ENCODE measurements at places on chromosomes 16 and 17.

- DNase-seq, result no peak
Measured at GRCh38 chr17:44389723-44390202, 314 bp upstream of the ITGA2B start.

- no peak for DNase-seq
Measured at GRCh38 chr16:50862818-50863643, 121.1 kb downstream of the CYLD start.

DNA sequence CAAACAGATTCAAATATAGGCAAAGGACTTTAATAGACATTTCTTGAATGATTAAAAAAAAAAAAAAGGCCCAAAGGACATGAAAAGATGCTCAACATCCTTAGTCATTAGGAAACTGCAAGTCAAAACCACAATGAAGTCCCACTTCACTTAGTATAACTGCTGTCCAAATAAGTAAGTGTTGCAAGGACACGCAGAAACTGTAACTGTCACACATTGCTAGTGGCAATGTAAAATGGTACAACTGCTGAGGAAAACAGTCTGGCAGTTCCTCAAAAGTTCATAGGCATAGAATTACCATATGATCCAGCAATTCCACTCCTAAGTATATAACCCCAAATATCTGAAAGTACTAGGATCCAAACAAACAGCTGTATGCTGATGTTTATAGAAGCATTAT is 112.7 kb downstream of the BRIP1 start:
- no peak for DNase-seq

DNA sequence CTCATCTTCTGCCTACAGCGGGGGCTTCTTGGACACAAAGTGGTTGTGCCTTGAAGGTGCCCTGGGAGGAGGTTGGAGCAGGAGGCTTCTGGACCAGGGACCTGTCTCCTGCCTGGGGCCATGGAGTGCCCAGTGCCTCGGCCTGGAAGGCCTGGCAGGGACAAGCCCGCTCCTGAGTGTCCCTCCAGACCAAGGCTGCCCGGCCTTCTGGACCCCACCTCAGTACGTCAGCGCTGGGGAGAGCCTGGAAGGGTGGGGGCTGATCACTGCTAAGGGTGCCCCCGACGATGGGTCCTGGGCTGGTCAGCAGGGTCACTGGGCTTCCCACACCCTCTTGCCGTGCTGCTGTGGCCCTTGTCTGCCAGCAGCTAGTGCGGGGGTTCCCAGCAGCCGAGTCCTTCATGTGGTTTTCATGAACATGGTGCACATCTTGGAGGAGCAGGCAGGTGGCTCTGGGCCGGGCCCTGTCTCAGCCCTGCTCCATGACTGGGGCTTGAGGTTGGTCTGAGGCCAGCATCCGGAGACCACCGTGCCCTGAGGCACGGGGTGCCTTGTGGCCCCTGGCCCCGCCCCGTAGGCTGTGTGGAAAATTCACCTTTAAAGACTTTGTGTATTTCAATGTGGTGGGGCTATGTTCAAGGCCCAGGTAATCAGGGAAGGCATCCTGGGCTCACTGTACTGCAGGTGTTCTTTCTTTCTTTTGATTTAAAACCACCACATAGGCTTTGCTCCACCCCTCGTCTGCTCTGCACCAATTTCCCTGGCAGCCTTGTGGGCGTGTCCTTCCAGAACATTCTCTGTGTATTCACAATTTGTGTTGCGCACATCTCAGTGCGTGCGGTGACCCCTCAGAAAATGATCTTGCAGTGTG is 22.4 kb downstream of the MGRN1 start:
- DNase-seq, result no peak

- DNase-seq, result no peak
Measured at GRCh38 chr16:72785886-72786285, 262.0 kb downstream of the ZFHX3 start.

GRCh38 chr17:28888832-28889231 is 8.7 kb downstream of the FLOT2 start:
- no peak for DNase-seq

DNA sequence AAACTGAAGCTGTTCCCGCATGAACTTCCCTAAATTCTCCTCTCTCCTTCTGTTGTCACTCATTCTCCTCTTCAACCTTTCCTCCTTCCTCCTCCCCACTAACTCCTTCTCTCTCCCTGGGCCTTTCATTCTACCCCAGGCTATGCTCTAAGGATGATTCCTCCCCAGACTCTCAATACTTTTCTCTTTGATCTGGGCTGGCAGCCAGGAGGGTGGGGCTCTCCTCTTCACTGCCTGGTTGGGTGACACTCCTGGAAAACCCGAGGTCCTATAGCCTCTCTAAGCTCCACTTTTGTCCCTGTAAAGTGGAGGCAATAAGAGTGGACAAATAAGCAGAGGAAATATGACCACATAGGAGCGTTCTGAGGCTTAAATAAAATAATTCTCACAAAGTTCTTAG is 46.2 kb downstream of the HSD17B2 start:
- no peak for DNase-seq

GRCh38 chr16:25481636-25482035 is 210.1 kb upstream of the HS3ST4 start:
- no peak for DNase-seq

DNA sequence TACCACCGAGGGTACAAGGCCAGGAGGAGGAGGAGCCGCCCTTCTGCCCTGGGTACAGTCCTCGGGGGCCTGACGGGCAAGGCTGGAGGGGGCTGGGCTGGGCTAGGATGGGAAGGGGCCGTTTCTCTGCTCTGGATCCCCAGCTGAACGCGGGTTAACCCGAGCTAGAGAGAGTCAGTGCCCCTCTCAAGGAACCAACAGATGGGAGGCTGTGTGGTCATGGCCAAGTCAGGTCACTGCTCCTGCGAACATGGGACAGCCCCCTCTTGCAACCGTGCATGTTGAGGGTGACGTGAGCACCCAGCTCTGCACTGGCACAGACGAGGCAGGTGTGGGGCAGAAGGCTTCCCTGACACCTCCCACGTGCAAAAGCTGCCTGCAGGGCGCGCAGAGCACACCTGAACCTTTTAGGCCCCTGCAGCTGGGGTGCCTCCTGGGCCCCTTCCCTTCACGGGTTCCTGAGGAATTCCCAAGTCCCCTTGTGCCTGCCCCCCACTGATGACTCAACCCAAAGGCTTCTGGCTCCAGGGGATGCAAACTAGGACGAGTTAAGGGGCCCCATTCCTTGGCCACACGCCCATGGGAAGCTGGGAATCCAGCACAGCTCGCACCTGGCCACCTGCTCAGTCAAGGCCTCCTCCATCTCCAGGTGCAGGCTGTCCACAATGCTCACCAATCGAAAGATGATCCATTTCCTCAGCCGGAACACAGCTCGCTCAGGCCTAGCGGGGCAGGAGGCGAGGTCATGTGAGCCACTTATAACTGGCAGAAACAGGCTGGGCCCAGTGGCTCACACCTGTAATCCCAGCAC is 6.3 kb downstream of the MYBBP1A start:
- DNase-seq, result no peak

DNA sequence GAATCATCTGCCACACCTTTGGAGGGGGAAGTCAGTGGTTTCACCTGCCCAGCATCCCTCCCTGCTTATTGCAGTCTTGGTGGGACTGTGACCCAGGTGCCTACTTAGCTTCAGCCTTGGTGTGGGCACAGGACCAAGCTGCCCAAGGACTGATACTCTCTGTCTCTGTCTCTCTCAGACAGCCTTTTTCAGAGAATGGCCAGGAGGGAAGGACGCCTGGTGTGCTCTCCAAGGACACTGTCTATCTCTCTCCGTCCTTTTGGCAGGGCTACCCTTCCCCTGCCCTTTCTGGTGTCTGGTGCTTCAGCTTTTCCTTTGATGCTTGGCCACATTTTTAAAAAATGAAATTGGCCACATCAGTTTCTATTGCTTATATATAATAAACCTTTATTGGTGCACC is 19.6 kb downstream of the PIK3R6 start:
- DNase-seq, result no peak

- no peak for DNase-seq
Measured at GRCh38 chr17:31859487-31860008, 504 bp upstream of the COPRS start.

- DNase-seq, result no peak
Measured at GRCh38 chr16:72884037-72884436, 163.9 kb downstream of the ZFHX3 start.

- no peak for DNase-seq
Measured at GRCh38 chr16:60091529-60091928, 1357.4 kb upstream of the GOT2 start.

- no peak for DNase-seq
Measured at GRCh38 chr16:72896485-72897118, 151.3 kb downstream of the ZFHX3 start.

DNA sequence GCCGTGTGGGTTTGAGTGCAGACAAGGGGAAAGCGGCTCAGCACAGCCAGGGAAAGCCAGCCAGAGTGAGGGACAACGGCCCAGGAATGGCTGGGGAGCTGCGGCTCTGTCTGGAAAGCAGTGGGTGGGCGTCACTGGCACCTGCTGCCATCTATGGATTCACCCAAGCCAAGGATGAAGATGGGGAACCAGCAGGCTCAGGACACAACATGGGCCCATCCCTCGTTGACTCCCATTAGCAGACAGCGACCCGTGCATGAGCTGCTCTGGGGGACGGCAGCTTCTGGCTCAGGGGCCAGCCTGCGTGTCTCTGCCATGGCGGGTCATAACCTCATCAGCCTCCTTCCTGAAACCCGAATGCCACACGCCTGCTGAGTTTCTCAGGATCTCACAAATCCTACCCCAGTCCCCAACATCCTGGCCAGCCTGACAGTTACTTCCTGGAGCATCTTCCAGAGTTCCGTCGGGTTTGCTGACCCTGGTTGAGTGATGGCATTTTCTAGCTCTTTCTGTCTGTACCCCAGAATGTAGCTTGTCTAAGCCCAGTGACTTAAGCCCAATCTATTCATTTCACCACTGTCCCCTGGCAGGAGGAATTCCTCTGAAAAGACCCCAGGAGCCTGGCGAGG is 50.7 kb downstream of the SLC7A5 start:
- DNase-seq, result no peak

DNA sequence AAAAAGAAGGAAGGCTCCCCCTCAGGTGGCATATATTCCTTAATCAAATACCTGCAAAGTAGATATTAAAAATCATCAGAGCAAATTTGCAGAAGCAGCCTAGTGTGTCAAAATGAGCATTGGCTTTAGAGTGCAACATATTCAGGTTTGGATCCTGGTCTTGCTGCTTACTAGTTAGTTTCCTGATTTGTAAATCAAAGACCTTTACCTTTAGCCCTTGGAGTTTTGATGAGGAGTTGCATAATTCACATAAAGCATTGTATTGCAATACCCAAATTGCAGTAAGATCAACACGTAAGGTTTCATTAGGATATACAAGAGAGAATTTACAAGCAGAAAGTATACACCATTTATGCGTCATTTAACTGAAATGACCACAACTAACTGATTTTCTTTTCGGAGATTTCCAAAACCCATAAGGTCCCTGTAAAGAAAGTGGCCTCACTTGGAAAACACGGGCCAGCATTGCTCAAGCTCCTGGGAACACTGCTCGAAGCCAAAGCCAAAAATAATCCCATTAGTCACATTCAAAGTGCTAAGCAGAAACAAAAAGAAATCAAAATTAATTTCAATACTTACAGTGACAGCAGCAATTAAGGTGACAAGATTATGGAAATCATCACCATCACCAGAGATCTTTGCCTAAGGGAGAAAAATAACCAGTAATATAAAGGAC is 415.9 kb upstream of the ERCC4 start:
- no peak for DNase-seq

DNA sequence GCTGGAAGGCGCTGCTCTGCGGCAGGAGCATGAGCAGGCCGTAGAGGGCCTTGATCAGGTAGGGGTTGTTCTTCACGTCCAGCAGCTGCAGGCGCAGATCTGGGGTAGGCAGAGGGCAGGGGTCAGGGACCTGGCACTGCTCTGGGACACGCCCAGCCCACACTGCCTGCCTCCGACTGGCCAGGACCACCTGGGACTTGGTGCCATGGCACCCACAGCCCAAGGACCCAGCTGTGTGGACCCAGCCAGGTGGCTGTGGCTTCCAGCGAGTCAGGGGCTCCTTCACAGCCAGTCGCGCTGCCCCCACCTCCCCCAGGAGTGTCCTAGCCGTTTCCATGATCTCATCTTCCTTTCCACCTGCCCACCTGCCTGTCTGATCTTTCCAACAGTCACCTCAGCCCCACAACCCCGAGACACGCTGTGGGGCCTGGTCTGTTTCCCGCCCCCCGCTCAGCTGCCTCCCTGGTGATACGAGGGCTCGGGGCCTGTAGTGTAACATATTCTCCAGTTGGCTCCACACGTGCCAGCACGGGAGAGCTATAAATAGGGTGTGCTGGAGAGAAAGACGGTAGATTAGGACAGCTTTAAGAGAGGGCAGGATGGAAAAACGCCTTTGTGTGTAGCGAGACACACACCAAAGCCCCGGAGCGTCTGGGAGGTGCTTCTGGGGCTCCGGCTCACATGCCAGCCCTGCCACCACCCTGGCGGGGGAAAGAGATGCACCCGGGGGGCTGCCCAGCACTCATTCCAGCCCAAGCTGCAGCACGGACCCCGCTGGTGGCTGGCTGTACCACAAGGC is 7.2 kb upstream of the MTSS2 start:
- no peak for DNase-seq
